ENCODE measurements at places on chromosomes 5 and 9.

GRCh38 chr9:133280392-133280791, 5.4 kb upstream of the ABO start:
- no peak for DNase-seq

- DNase-seq: no peak
These were observed 146.4 kb upstream of the RETREG1 start for GRCh38 chr5:16763211-16763610.

DNA sequence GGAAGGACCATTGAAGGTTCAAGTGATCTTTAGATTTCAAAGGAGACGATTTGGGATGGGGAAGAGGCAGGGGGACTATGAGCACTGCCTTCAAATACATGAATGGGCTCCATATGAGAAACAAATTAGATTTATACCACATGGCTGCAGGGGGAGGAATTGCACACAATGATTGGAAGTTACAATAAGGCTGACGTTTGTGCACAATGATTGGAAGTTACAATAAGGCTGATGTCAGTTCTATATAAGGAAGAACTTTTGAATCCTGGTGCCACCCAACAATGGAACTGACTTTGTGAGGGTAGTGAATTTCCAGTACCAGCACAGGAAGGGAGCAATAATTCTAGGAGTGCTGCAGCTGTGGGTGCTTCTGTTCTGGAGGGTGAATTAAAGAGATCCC, 95.7 kb upstream of the PTGER4 start:
- no peak for DNase-seq

- no peak for DNase-seq
These were observed 55.9 kb upstream of the STXBP1 start for GRCh38 chr9:127555840-127556820.

DNA sequence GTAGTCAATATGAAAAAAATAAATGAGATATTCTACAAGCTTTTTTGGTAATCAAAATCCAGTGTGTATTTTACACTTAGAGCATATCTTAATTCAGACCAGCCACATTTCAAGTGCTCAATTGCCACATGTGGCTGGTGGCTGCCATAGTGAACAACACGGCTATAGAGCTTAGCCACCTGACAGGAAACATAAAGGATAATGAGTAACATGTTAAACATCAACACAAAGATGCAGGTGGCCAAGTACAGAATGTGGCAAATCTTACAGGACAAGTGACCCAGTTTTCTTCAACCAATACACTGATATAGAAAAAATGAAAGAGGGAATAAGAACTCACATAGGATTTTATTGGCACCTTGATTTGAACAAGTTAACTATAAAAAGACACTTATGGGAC, 61.4 kb downstream of the KIF24 start:
- DNase-seq: no peak

DNA sequence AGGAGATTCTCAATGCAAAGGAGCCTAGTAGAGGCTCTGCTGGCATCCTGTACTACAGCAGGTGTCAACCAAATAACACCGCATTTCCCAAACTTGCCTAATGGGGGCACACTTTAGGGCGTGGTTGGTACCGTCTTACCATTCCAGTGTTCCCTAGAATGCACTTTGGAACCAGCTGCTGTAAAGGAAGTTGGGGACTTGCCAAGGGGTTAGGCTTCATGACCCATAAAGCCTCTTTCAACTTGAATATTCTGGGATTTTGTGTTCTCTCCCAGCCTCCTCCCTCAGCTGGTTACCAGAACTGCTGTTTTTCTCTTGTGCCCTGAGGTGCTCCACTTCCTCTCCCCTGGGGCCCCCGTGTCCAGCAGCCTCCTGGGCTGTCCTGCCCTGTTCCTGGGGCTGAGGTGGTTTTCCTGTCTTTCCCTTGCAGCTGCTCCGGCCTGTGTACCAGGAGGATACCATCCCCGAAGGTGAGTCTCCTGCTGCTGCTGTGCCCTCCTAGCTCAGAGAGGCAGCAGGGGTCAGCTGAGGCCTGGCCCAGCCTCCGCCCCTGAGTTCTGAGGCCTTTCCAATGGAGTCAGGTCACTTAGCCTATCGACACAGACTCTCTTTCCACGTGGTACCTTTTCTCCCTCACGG, 44.7 kb downstream of the RGS3 start:
- no peak for DNase-seq

GRCh38 chr9:842635-843426, 1.3 kb downstream of the DMRT1 start:
- DNase-seq: no peak

DNA sequence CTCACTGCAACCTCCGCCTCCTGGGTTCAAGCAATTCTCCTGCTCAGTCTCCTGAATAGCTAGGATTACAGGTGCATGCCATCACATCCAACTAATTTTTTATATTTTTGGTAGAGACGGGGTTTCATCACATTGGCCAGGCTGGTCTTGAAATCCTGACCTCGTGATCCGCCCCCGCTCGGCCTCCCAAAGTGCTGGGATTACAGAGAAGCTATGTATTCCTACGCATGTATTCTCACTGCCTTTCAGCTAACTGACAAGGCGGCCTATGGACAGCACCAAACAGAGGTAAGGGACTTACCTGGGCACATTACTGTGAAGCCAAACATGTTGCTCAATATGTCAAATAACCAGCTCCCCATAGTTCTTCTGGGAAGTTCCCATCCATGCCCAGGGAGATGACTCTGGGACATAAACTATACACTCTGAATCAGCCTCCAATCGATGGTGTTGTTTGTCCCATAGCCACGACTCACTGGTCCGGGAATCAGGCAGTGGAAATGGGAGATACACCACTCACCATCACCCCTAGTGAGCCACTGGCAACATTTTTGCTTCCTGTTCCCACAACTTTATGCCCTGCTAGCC, 114.6 kb downstream of the SYK start:
- DNase-seq: no peak

- no peak for DNase-seq
These were observed 81.5 kb upstream of the MSX2 start for GRCh38 chr5:174642816-174643405.

- no peak for DNase-seq
These were observed 79.6 kb downstream of the PHAX start for GRCh38 chr5:126680191-126680817.

DNA sequence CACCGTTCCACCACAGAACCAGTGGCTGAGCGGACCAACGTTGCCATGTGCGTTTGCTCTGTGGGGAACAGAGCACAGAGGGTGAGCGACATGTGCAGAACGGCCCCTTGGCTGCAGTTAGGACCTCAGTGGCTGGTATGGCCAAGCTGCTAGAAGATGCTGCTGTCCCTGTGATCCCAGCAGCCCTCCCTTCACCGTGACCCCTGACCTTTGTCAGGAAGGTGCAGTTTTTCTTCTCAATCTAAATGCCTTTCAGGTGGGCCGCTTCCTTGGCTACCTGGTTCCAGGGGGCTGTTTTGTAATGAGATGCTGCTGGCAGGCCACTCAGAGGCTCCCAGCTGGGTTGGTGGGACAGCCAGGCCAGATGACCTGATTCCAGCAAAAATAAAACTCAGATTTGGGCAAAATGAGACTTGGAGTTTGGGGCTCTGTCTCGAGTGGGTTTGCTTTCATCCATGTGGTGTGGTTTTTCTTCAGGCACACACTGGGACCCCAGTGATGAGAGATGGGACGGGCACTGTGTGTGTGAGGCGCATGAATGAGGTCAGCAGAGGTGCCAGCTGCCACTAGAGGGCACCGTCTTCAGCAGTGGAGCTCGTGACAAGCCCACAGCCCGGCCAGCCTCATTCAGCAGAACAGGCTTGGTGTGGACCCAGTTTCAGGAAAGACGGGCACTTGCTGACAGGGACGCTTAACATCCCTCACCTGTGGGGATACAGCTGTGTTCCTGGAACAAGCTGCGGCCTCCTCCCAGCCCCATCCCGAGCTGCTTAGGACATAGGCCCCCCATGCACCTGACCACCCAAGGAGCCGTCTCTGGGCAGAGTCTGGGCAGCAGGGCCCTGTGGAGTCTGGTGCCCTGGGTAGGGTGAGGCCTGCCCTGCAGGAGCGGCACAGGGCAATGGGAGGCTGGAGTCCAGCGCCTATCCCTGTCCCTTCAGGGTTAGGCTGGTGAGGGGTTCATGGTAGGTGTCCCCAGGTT, 4.1 kb downstream of the MRPS2 start:
- peak; percentile 33 for DNase-seq

DNA sequence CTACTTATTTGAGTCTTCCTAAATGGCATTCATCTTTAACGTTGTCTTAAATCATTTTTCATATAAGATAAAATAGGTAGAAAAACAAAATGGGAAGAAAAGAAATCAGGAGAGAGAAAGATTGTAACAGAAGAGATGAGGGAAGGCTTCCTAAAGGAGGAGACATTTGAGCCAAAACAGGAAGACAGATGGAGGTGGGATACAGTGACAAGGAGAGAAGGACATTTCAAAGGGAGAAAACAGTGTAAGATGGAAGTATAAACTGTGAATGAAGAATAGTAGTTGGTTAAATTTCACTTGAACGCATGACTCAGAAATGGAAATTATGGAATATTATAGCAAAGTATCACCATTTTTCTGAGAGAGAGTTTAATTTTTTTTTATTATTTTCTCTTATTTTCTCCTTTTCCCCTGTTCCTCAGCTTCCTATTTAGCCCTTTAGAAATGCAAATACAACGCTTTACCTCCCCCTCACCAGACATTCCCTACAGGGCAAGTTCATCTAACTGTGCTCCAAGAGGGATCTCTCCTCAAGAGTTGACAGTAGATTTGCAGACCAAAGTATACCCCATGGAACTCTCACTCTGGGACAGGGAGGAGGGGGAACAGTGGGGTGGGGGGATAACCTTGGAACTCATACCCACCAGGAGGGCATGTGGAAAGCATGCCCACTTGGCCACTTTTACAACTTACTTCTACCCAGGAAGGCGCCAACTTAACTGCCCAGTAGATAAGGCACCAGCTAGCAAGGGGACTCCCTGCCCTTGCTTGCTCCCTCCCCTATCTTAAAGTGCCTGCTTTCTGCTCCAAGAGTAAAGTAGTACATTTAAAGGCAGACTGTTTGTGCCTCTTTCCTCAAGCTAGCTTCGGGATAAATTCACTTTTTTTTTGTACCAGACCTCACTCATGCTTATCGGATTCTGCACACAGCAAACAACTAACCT, 304.7 kb upstream of the POU5F2 start:
- DNase-seq: no peak

GRCh38 chr5:155649666-155650065, 636.1 kb downstream of the KIF4B start:
- DNase-seq: no peak

DNA sequence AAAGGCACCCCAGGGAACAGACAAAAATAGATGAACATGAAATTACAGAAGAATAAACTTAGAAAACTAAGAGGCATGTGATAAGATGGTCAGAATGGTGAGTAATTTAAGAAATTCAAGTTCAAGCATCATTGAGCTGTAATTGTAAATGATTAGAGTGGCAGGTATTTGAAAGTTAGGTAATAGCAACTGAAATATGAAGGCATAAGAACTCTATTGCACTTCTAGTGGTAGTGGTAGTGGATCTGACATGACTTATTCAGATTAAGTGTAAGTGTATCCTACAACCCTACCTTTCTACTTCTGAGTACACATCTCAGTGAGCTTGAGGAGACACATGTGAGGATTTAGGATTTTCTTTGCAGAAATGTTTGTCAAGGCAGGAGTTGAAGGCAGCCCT, 192.9 kb upstream of the RIOK2 start:
- DNase-seq: no peak

DNA sequence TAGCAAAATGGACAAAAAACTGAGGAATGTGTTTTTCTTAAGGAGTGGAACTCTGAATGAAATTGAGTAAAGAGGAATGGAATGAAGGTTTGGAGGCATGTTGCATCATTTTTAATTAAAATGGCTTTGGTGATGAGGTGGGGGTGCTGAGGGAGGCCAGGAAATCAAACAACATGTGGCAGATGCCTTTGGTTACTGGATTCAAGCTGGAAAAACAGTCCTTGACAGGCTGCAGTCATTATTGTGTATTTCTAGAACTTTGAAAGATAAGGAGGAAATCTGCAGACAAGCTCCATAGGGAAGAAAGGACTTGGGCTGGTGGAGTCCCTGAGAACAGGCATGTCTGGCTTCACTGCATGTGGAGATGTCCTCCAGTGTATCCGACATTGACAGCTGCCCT, 203.5 kb upstream of the HAPLN1 start:
- no peak for DNase-seq

- DNase-seq: no peak
These were observed 96.5 kb downstream of the GABBR2 start for GRCh38 chr9:98612061-98612752.

GRCh38 chr5:132060501-132061161, at the start of gene IL3:
IL3 (plus strand) TSS chr5:132060655; CDS start chr5:132060707, 52 bp downstream.
- DNase-seq: no peak

DNA sequence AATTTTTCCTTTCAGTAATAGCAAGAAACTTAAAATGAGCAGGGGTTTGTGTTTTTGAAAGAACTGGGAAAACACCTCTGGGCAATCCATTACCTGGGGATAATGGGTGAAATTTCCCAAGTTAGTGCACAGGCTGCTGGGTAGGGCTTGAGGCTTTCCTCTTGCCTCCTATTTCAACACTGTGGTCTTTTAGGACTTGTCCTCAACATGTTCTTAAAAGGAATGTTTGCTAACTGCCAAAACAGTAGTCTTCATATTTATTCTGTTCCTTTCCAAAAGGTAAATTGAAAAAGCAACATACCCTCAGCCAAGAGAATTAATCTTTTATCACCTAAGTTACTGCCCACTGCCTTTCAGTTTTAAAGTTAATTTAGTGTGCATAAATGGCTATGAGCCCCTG, 158.3 kb upstream of the CCDC152 start:
- DNase-seq: no peak

DNA sequence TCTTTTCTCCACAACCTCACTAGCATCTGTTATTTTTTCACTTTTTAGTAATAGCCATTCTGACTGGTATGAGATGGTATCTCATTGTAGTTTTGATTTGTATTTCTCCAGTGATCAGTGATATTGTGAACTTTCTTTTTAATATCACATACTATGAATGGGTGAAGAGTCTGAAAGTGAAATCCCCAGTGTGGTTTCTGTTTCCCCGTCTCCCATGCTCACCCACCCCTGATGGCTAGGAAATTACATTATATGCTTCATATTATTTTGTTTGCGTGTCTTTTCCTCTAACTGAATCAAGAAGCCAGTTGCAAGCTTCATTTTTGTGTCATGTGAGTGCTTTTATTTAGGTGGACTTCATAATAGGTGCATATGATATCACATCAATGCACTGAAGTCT, 171.1 kb downstream of the ARHGAP26 start:
- no peak for DNase-seq

DNA sequence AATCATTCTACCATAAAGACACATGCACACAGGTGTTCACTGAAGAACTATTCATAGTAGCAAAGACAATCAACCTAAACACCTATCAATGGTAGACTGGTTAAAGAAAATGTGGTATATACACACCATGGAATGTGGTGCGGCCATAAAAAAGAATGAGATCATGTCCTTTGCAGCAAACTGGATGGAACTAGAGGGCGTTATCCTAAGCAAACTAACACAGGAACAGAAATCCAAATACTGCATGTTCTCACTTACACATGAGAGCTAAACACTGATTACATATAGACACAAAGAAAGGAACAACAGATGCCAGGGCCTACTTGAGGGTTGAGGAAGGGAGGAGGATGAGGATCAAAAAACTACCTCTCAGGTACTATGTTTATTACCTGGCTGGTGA, 103.8 kb downstream of the DRD1 start:
- DNase-seq: no peak

DNA sequence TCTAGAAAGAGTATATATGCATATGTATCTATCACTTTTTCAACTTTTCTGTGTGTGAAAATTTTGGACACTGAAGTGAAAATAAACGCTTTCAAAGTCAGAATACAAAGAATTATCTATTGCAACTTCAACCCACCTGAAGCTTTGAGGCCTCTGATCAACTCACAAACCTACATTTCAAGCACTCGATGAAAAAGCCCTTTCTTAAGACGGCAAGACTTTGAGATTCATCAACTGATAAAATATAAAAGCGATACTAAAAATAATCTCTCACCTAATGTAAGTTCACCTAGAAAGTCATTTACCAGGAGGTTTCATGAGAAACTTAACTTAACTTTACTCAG, 1.2 kb downstream of the GOLPH3 start:
- DNase-seq: peak; percentile 13

Measured in naive thymus-derived CD4-positive, alpha-beta T cell (primary cell).